ENCODE measurements at places on chromosomes 3 and 15.

DNA sequence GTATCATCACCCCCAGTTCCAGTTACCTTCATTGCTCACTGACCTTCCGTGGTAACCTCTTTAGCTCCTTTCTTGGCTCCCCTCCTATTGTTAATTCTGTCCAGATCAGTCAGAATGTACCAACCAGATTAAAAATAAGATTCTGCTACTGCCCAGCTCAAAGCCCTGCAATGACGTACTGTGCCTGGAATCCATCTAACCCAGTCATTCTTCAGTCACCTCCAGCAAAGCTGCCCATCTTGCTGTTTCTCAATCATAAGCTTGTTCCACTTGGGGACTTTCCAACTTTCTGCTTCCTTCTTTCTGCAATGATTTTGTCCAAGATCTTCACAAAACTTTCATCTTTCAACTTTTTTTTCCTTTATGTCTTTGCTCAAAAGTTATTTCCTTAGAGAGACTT is 512.0 kb upstream of the ZNF385D start:
- DNase-seq = no peak

- DNase-seq = no peak
These were observed 263.2 kb downstream of the NLGN1 start for GRCh38 chr3:173660645-173661299.

DNA sequence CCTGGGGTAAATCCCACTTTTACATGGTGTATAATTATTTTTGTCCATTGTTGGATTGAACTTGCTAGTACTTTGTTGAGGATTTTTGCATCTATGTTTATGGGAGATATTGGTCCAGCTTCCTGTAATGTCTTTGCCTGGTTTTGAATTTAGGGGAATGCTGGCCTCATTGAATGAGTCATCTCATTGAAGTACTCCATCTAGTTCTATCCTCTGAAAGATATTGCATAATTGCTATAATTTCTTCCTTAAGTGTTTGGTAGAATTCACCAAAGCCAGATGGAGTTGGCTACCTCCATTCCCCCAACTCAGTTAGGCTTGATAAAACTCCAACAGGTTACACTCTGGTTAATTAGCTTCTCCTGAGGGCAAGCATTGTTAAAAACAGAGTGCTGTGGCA is 237.4 kb upstream of the TGFBR2 start:
- no peak for DNase-seq

- DNase-seq = no peak
These were observed 1.3 kb downstream of the INKA1 start for GRCh38 chr3:49804141-49805041.

DNA sequence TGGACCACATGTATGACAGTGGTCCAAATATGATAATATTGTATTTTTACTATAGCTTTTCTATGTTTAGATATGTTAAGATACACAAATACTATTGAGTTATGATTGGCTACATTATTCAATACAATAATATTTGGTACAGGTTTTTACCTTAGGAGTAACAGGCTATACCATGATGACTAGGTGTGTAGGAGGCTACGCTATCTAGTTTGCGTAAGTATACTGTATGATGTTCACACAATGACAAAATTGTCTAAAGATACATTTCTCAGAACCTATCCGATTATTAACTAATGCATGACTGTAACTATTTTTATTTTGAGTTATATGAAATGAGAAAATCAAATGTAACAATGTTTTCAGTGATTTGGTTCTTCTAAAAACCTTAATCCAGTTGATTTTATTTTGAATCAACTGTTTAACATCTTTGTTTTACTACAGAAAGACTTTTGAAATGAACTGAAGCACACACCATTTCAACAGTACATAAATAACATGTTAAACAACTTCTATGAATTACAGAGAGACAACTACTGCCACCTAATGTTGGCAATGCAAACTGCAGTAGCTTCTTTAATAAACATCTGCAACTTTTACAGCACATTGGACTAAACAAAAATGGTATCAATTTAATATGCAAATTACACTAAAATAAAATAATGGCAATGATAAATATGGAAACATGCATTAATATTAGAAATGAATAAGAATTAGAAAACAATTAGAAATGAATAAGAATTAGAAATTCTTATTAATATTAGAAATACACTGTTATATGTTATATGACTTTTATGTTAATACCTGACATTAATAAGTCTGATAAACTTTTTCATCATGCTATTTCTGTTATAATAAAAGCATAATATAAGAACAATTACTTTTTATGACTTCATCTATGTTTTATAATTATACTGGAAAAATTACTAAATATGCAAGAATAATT is 255.7 kb downstream of the MBNL1 start:
- DNase-seq = no peak

DNA sequence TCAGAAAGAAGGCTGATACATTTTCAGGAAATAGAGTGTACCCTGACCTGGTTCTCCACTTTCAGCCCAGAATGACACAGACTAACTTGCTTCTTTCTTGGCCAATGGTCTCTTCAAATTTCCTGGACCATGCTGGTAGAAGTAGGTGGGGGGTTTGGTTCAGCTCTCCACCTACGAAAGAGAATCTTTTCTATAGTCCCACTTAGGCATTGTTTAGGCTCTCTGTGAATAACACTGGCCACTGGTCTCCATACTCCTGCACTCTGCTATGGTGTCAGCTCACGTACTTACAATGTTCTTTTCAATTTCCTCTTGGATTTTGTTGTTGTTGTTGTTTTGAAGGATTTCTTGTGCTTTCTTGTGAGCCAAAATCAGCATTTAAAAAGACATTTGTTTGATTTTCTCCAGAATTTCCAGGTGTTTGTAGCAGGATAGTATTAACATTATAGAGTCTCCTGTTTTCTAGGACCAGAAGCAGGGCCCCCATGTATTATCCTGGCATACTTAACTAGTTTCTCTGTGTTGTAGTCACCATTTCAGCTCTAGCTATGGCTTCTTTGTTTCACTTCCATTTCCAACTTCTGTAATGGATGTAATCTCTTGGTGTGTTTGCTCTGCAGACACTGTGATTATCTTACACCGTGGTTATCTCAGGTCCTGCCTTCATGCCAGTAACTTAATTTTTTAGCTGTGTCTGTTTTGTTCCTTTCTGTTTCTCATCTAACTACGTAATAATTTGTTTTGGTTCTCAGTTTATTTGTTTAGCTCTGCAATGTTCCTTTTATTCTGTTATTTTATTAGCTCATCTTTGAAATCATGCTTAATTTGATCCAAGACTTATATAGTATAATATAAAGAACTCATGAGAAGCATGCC is 61.4 kb downstream of the CHRNA7 start:
- no peak for DNase-seq

DNA sequence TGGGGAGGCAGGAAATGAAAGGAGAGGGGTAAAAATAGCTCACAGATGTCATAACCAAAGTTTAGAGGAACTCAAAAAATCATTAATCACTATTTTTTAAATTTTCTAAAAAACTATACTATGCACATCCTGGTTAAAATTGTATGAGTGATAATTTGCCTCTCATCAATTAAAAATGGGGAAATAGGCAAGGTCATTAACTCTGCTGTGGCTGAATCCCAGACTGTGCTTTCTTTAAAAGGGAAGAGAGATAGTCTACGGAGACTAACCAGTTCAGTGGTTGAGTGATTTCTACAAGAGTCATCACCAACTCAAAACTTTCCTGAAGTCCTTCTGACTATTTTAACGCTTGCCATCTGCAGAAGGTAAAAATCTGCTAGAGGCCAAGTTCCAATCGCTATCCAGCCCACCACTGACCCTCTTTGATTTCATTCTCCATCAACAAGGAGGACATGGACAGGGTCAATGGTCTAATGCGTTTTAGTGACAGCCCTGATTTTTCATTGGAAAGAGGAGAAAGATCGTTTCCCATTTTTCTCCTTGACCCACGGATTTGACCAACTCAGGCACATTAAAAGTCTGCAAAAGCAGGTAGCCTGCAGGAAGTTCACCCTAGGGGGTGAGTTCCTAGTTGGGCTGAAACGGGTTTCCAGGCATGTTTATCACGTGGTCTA is 850 bp downstream of the SUCLG2 start:
- DNase-seq = no peak

- DNase-seq = no peak
These were observed 137.9 kb downstream of the CBLB start for GRCh38 chr3:105730801-105731354.
